ENCODE measurements at places on chromosomes 4 and X. TPM values are rescaled to one million over a fixed set of nuclear protein-coding genes. Genes with fewer than 3 reads are reported as not detected.

The ASMT gene
- total RNA-seq, result not detected

The ATP1B4 gene
- total RNA-seq, result not detected

The PHOX2B gene
- not detected for total RNA-seq

The GK gene
- 3.8 TPM for total RNA-seq

The CXorf65 gene
- not detected for total RNA-seq

The FHDC1 gene
- total RNA-seq, result 2.0 TPM

DNA sequence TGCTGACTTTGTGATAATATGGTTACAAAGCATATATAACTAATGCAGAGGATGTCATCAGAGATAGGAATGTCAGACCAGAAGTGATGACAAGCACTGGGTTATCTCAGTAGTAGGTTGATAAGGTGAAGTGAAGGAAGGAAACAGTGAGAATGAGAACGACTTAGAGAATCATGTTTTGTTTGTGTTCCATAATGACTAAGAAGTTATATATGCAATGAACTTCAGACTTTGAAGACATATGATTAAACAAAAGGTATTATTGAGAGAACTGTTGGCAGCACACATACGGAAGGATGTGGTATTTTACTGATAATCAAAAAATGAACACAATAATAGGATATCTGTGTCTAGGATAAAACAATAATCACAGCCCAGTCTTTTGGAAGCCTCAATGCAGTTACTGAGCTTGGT lies 18.3 kb upstream of the HHIP start:
- H3K27ac ChIP-seq, result no peak overlapping the region
- no peaks in the 10 kb centered on the region for H3K36me3 ChIP-seq
- H3K27me3 ChIP-seq, result no peaks in the 10 kb centered on the region
- no peaks in the 10 kb centered on the region for H3K4me1 ChIP-seq
- DNase-seq, result no peak

- H3K27ac ChIP-seq, result peak overlapping the region; percentile 75
- no peaks in the 10 kb centered on the region for H3K27me3 ChIP-seq
- no peaks in the 10 kb centered on the region for H3K4me1 ChIP-seq
- DNase-seq, result no peak
- H3K4me3 ChIP-seq, result no peak overlapping the region
Observed at GRCh38 chr4:98446499-98447375, 185.6 kb downstream of the RAP1GDS1 start.

DNA sequence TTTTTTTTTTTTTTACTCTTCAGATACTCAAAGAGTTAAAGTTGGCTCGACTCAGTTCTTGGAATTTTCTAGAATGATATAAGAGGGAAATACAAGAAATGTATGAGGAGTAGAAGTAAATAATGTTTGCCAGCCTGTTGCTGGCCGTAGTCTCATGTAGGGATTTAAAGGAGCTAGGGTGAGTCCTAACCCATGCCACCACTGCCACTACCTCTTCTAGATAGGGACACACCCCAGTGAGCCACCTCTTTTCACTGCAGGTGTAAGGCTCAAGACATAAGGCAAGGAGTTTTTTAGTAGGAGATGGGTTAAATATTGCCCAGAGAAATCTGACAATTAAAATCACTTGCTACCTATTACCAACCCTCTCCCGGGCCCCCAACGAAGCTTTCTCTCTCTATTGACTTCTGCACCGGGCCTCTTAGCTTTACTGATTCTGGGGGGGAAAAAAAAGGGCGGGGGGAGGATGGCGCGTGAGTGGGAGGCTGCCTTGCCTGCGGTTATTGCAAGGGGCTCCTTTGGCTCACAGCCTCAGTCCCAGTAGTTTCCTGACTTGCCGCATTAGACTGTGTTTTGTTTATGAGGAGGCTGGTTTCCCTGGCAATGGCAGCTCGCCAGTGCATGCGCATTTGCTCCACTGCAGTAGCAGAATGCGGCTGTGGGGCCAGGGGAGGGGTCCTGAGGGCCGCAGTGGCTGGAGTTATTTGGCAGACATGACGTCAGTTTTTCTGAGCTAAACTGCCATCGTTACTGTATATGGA lies 3.0 kb downstream of the LINC00632 start:
- no peak overlapping the region for H3K27ac ChIP-seq
- peak; percentile 52 for DNase-seq
- H3K27me3 ChIP-seq, result peaks cover 34% of the 10 kb centered on the region
- peak overlapping the region; percentile 28 for H3K4me3 ChIP-seq

DNA sequence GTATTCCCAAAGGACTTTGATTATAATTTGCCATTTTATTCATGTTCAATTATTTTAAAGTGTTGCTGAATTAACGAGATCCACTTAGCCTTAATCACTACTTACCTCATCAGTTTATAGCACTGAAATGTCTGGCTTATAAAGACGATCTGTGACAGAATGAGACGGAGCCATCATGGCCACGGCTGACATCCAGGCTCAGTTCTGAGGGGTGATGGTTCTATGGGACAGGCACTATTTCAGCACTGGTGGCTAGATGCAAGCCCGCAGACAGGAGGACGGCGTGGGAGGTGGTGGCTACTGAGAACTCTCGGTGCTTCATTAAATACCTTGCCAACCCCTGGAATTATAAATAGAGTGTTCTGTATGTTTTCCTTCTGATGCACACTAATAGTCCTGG lies 1084.2 kb upstream of the TENM3 start:
- no peaks in the 10 kb centered on the region for H3K36me3 ChIP-seq
- no peaks in the 10 kb centered on the region for H3K4me1 ChIP-seq
- no peak overlapping the region for H3K27ac ChIP-seq
- no peaks in the 10 kb centered on the region for H3K27me3 ChIP-seq
- no peak overlapping the region for H3K4me3 ChIP-seq

- H3K4me1 ChIP-seq, result no peaks in the 10 kb centered on the region
- no peaks in the 10 kb centered on the region for H3K36me3 ChIP-seq
- H3K27me3 ChIP-seq, result no peaks in the 10 kb centered on the region
- no peak overlapping the region for H3K4me3 ChIP-seq
- no peak for DNase-seq
Observed at GRCh38 chr4:56859841-56860240, 38.3 kb upstream of the SPINK2 start.

DNA sequence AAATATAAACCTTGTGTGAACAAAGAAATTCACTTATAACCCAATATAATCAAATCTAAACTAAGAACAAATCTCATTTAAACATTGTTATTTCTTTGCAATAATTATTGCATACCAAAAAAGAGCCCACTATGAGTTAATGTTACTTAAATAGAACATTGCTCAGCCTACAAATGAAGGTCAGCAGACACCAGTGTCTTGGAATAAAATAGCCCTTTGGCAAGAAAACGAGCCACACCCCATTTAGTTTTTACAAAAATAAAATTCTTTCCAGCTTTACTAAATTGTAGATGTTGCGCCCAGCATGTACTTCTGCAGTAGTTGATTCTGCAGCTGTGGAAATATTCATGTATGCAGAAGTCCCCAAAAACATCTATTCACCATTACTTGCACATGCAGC lies 12.2 kb downstream of the PLS3 start:
- no peaks in the 10 kb centered on the region for H3K27me3 ChIP-seq
- no peak overlapping the region for H3K27ac ChIP-seq
- DNase-seq, result no peak
- no peaks in the 10 kb centered on the region for H3K4me1 ChIP-seq

DNA sequence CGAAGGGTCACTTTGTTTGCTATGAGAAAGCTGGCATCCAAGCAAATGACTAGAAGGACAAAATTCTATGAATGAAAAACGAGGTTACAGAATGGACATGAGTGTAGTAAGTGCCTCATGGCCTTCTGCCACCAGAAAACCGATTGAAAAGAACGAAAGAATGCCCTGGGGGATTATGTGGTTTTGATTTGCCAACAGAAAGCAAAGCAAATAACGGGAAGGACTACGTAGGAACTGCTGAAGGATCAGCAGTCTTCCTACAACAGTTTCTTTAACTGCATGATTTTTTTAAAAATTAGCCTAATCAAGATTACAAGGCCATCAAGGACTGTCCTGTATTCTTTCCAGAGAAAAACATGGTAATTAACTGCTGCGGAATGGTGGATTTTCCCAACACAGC lies 50.6 kb downstream of the NRK start:
- no peak overlapping the region for H3K4me3 ChIP-seq
- DNase-seq, result no peak
- H3K27me3 ChIP-seq, result peaks cover 41% of the 10 kb centered on the region
- no peak overlapping the region for H3K27ac ChIP-seq
- no peaks in the 10 kb centered on the region for H3K4me1 ChIP-seq
- no peaks in the 10 kb centered on the region for H3K36me3 ChIP-seq

DNA sequence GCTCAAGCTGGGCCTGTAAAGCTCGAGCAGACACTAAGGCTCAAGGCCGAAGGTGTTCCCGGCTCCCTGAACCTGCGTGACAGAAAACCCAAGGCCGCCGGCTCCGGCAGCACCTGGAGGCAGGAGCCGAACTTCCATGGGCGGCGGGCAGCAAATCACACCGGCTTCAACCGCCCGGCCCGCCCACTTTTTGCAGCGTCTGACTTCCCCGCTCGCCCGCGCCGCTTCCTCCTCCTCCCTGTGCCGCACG lies 940 bp upstream of the NSD2 start:
- no peaks in the 10 kb centered on the region for H3K36me3 ChIP-seq
- H3K27me3 ChIP-seq, result no peaks in the 10 kb centered on the region
- H3K4me3 ChIP-seq, result peak overlapping the region; percentile 98
- H3K4me1 ChIP-seq, result no peaks in the 10 kb centered on the region
- H3K27ac ChIP-seq, result peak overlapping the region; percentile 95

DNA sequence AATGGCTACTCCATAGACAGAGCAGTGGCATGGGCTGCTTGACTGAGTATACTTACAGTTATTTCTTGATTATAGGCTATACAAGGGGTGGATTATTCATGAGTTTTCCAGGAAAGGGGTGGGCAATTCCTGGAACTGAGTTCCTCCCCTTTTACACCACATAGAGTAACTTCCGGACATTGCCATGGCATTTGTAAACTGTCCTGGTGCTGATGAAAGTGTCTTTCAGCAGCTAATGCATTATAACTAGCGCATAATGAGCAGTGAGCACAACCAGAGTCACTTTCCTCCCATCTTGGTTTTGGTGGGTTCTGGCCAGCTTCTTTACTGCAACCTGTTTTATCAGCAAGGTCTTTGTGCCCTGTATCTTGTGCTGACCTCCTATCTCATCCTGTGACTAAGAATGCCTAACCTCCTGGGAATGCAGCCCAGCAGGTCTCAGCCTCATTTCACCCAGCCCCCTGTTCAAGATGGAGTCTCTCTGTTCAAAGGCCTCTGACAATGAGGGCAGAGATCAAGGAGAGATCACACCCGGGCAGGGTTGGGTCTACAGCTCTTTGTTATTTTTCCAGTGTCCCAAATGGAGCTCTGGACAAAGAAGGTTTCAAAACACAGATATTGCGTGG lies 468.4 kb upstream of the PRKX start:
- H3K4me3 ChIP-seq, result no peak overlapping the region
- no peak for DNase-seq
- H3K27ac ChIP-seq, result no peak overlapping the region
- no peaks in the 10 kb centered on the region for H3K4me1 ChIP-seq
- H3K36me3 ChIP-seq, result no peaks in the 10 kb centered on the region
- no peaks in the 10 kb centered on the region for H3K27me3 ChIP-seq

DNA sequence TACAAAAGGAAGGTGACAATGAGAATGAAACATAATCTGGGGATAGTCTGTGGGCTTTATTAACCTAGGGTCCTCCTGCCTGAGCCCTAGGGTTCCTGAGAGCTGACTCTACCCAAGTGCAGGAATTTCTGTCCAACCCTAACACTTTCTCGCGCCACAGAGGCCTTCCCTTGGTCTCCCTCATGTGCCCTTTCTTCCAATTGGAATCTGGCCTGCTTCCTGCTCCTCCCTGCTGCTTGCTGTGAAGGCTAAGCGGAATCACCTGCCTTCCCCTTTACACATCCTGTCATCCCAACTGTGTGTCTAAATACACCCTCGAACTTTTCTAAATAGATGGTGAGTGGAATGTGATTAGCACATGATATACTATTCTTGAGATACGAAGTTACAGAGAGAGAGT lies 5.9 kb downstream of the MAGEA11 start:
- no peak for DNase-seq
- no peaks in the 10 kb centered on the region for H3K4me1 ChIP-seq
- no peak overlapping the region for H3K4me3 ChIP-seq
- peaks cover 13% of the 10 kb centered on the region for H3K27me3 ChIP-seq
- no peaks in the 10 kb centered on the region for H3K36me3 ChIP-seq
- no peak overlapping the region for H3K27ac ChIP-seq

GRCh38 chr4:25320336-25320735 lies 7.8 kb downstream of the ZCCHC4 start:
- no peaks in the 10 kb centered on the region for H3K4me1 ChIP-seq
- no peaks in the 10 kb centered on the region for H3K27me3 ChIP-seq
- no peaks in the 10 kb centered on the region for H3K36me3 ChIP-seq
- no peak overlapping the region for H3K27ac ChIP-seq
- H3K4me3 ChIP-seq, result no peak overlapping the region

DNA sequence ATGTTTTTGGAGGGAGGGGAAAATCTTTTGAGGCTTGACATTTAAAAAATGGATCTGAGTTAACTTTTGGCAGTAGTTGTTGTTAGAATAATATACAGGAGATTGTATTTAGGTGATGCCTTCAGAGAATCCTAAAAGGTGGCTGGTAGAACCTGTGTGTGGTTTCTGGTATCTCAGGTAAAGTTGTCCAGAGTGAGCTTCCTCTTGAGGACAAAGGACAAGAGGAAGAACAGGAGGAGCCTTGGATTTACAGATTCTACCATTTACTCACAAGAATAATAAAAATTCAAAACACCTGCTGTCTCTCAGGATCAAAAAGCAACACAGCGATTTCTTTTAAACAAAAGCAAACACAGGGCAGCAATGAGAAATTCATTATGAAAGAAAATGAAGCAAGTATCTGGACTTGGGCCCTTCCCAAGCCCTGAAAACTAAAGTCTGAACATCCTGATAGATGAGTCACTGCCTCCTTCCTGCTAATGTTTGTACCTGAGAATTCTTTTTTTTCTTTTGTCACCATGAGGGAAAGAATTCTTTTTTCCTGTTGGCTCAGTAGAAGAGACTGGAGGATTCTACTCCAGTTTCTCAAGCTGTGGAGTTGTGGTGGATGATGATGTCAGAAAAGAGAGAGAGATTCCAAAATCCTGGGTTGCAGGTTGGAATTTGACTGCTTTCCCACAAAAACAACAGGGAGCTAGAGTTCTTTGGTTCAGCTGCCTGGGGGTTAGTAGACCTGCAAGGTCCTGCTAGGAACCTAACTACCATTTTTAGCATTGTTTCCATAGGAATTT lies 31.5 kb upstream of the RAPGEF2 start:
- H3K27ac ChIP-seq, result peak overlapping the region; percentile 90
- no peak overlapping the region for H3K4me3 ChIP-seq
- no peaks in the 10 kb centered on the region for H3K27me3 ChIP-seq
- DNase-seq, result no peak
- no peaks in the 10 kb centered on the region for H3K36me3 ChIP-seq
- peaks cover 5% of the 10 kb centered on the region for H3K4me1 ChIP-seq

GRCh38 chr4:91369116-91369515 lies 934.6 kb upstream of the GRID2 start:
- no peaks in the 10 kb centered on the region for H3K27me3 ChIP-seq
- no peaks in the 10 kb centered on the region for H3K36me3 ChIP-seq
- no peaks in the 10 kb centered on the region for H3K4me1 ChIP-seq
- DNase-seq, result no peak

GRCh38 chrX:41604766-41605543 lies 83.8 kb upstream of the GPR34 start:
- no peaks in the 10 kb centered on the region for H3K36me3 ChIP-seq
- no peaks in the 10 kb centered on the region for H3K4me1 ChIP-seq
- no peak overlapping the region for H3K4me3 ChIP-seq
- no peak for DNase-seq

Data from breast epithelium (tissue), 4 donors.